ENCODE measurements at places on chromosomes 5 and 9. TPM values are rescaled to one million over a fixed set of nuclear protein-coding genes. Genes with fewer than 3 reads are reported as not detected.

DNA sequence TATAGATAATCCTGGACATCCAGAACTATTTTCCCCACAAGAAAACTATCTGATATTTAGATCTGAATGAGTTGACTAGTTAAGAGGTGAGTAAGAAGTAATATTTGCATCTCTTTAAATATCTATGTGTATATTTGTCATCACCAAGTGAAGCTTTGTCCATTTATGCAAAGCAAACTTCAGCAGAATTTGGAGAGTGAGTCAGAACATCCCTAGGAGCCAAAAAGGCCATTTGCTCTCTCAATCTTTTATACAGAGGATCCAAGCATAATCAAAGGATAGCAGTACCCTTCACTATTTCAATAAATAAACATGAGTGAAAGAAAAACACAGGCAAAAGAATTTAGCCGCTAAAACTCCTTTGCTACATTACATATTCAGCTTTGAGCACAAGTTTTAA, 454.4 kb downstream of the NR2F1-AS1 start:
- DNase-seq: no peak

DNA sequence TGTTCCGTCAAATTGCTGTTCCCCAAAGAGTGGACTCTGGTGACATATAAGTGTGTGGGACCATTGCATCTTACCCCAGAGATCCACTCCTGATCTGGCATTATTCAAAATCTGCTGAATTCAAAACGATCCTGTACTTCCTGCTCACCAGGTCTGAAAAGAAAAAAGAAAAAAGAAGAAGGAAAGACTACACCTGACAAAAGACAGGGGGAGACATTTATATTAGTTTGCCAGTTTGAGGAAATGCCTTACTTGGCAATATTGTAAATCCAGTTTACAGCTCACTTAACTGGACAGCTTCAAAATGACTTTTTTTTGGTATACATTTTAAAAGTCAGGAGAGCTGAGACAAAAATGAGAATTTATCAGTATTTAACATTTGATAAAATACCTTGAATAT, 15.0 kb upstream of the GRHPR start:
- DNase-seq: no peak

DNA sequence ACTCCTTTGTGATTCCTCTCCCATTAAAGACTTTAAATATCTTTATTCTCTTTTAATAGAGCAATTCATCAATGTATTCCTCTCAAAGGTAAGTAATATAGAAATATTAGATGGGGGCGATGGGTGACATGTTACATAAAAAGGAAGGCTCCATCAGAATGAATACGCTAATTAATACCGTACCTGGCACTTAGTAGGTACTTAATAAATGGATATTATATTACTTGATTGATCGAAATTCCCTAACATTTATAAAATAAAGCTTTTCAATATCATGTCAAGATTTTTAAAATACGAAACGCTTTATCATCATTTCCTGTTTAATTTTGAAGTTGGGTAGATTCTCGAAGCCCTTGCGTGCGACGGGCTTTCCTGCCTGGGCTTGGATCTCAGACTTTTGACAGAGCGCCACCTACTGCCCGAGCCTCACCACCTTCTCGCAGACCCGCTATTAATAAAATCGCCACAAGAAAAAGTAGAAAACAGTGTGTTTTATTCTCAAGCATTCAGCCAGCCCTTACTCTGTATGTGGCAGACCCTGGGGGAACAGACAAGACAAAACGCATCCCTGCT, 99.4 kb downstream of the C5orf15 start:
- DNase-seq: peak; percentile 81

GRCh38 chr9:135555910-135556309, 5.6 kb upstream of the PAEP start:
- peak; percentile 52 for DNase-seq

DNA sequence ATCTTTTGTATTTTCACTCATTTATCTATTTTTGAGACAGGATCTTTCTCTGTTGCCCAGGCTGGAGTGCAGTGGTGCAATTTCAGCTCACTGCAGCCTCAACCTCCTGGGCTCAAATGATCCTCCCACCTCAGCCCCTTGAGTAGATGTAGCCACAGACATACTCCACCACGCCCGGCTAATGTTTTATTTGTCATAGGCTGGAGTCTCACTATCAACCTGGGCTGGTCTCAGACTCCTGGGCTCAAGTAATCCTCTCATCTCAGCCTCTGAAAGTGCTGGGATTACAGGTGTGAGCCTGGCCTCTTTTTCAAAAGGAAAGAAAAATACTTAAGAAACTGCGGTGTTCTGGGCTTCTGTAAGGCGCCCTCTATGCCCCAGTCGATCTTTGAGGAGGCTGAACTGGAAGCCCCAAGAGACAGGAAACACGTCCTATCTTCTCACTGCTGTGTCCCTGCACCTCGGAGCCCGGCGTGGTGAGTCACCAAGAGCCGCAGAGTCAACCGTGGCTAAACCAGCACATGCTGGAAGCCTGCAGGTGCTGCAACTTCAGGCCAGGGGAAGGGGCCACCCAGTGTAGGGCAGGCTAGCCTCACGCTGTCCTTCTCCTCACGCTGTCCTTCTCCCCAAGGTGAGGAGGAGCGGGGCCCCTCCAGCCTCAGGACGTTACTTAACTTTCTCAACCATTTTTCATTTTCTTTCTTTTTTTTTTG, 15.2 kb upstream of the LHX3 start:
- peak; percentile 17 for DNase-seq

DNA sequence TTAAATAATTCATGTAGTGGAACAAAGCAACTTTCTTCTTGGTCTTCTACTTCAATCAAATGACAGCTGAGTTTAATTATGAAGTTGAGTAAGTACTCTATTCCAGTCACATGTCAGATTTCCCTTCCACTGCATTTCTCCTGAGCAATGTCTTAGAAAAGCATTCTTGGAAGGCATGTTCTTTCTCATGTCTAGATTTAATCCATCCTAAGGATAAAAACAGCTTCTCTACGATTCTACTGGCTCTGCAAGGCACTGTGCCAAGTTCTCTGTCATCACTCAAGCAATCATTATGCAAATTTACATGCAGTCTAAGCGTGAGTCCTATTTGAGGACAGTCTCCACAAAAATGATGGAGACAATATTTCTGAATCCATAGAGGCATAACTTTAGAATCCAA, 142.4 kb downstream of the YIPF5 start:
- DNase-seq: no peak

- DNase-seq: no peak
Measured at GRCh38 chr9:78900500-78900899, 603.6 kb downstream of the PSAT1 start.

GRCh38 chr5:168663276-168664004, 84.3 kb upstream of the PANK3 start:
- no peak for DNase-seq

DNA sequence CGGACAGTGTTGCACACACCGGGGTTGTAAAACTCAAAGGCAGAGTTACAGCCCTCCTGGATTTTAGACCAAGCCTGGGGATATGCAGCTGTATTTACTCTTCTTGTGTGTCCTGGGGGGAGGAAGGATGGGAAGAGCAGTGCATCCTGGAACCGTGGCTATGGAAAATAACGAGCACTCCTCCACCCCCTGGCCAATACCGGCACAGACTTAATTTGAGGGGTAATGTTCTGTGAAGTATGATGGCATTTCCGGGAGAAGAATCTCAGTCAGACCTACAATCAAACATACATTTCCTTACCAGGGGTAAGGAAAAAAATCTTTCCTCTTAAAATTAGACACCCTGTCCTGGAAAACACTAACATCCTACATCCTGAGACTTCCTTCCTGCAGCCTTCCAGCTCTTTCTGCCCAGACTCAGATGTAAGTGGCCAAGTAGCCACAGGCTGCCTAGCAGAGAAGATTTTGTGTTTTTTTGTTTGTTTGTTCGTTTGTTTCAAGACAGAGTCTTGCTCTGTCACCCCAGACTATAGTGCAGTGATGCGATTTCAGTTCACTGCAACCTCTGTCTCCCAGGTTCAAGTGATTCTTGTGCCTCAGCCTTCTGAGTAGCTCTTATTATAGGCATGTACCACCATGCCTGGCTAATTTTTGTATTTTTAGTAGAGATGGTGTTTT, 11.0 kb upstream of the ERMP1 start:
- DNase-seq: no peak

- DNase-seq: no peak
Measured at GRCh38 chr9:967903-968641, 8.4 kb upstream of the DMRT3 start.

- DNase-seq: no peak
Measured at GRCh38 chr5:25128606-25129005, 483.8 kb upstream of the CDH10 start.

DNA sequence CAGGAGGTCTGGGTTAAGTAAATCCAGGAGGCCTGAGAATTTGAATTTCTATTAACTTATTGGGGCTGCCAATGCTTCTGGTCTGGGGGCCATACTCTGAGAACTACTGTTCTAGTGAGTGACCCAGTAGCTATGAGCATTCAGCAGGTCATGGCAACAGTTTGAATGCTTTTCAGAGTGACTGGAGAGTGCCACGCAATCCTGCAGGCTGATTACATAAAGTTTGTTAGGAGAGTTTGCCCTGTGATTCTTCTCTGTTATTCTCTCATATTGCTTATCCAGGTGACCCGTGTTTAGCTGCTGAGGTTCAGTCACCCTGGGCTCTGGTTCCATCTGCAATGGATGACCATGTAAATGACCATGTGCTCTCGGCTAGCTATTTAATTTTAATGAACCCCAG, 22.2 kb upstream of the TMED7 start:
- no peak for DNase-seq

- no peak for DNase-seq
Measured at GRCh38 chr9:91166796-91167366, 194.8 kb downstream of the AUH start.

DNA sequence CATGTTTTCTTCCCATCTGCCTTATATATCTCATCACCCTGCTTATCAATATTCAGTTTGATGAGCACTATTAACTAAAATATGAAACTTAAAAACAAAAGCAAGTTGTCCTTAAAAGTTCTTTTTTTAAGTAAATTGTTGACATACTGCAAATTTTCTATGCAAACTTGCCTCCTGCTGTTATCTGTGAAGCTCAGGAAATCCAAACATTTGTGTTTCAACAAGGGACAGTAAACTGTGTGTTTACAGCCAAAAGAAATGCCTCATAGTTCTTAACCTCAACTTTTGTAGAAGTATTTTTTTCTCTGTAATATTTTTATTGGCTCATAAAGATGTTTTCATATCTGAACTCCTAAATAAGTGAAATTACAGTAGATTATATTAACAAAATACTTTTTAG, 7.7 kb upstream of the TTC23L start:
- DNase-seq: no peak

TAF11L5 gene
- not detected for total RNA-seq

C6 gene
- 73.3 TPM for total RNA-seq

GHR gene
- 14.7 TPM for total RNA-seq

SLC12A2 gene
- 10.7 TPM for total RNA-seq

MARVELD2 gene
- 1.5 TPM for total RNA-seq

GKAP1 gene
- total RNA-seq: 26.4 TPM

ORM2 gene
- total RNA-seq: not detected

FAM78A gene
- total RNA-seq: 62.9 TPM

WHRN gene
- 0.49 TPM for total RNA-seq

Data from Right ventricle myocardium inferior (tissue), 1 donor.